ENCODE measurements at places on chromosomes 1 and 21.

- no peak for DNase-seq
These were observed 321.0 kb downstream of the RPS6KC1 start for GRCh38 chr1:213371847-213372619.

DNA sequence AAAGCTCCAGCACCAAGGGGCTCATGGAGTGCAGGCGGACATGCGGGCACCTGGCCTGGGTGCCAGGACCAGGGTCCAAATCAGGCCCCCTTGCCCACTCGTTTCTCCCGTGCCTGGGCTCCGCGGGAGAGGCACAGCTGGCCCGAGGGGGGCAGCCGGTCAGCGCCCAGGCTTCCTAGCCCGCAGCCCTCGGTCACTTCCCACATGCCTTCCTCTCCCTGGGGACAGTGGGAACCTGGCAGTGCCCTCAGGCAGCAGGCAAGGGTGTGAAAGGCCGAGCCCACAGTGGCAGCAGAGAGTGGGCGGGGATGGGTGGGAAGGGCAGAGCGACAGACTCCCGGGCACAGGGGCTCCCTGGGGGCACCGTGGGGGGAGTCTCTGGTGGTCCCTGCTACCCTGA lies 69.8 kb downstream of the MEGF6 start:
- no peak for DNase-seq

GRCh38 chr1:244273845-244274619 lies 177.7 kb downstream of the ADSS2 start:
- no peak for DNase-seq

GRCh38 chr1:77582905-77583304 lies 99.6 kb downstream of the ZZZ3 start:
- DNase-seq, result no peak

GRCh38 chr1:230224101-230224960 lies 157.3 kb downstream of the GALNT2 start:
- no peak for DNase-seq

GRCh38 chr1:14696761-14697160 lies 98.3 kb downstream of the KAZN start:
- no peak for DNase-seq

GRCh38 chr1:30405081-30405480 lies 318.3 kb downstream of the MATN1 start:
- no peak for DNase-seq

DNA sequence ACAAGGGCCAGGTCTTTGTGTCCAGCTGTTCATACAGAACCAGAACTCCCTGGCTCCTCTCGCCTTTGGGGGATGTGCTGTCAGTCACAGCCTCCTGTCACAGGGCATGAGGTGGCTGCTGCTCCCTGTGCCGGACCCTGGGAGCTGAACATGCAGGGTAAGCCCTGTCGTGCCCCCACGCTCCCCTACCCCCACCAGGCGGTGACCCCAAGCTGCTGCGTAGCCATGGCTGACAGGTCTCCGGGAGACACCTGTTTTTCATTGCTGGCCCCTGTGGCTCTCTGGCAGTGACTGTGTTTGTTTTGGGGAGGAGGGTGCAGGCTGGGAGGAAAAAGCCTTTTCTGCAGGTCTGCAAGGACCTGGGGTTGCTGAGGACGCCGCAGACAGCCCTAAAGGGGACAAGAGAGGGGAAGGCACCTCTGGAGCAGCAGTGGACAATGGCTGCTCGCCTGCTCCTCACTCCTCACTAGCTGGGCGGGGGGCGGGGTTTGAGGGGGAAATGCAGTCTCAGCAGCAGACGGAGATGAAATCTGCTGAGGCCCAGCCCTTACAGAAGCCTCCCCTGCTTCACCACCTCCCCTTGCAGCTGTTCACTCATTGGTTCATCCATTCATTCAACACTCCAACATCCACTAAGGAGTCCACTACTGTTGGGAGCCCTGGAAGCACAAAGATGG lies 81.4 kb downstream of the TRABD2B start:
- no peak for DNase-seq

DNA sequence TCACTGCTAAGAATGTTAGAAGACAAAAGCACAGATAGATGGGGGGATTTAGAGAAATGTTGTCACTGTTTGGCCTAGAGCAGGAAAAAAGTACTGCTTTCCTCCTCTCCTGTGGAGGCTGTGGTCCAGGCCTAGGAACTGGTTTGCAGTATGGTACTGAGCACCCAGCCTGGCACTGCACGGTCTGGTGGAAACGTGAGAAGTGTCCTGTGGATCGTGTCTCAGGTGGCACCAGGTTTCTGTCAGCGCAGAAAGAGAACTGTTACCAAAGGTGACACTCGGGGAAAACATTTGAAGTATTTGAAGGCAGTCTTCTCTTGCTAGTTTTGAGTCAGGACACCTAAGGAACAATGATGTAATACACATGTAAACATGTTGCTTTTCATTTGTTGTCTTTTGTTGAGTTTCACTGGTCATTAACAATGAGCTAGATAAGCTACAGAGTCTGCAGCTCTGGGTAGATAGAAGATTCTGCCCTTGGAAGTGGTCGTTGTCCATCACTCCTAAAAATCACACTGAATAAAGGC lies 63.0 kb downstream of the B3GALNT2 start:
- no peak for DNase-seq

- DNase-seq, result no peak
These were observed 447.5 kb downstream of the NEGR1 start for GRCh38 chr1:71834601-71835441.

DNA sequence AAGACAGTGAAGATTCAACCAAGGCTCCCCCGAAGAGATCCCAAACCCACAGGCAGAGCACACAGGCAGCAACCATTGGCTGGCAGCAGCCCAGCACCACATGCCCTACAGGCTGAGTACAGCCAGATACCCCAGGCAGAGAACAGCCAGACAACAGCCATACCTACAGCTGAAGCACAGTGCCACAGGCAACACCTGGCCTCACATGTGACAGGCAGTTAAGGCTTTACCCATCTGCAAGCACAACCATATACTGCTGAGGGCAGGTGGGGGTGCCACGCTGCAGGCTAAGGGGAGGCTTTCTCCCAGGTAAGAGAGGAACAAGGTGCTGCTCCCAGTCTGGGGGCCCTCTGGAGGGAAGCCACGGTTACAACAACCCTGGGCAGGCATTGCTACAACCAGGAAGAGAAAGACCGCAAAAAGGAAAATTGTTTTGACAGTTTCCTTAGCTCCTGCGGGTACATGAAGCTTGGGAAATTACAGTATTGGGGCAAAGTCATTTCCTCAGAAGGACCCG lies 12.3 kb downstream of the CHIT1 start:
- DNase-seq, result no peak

DNA sequence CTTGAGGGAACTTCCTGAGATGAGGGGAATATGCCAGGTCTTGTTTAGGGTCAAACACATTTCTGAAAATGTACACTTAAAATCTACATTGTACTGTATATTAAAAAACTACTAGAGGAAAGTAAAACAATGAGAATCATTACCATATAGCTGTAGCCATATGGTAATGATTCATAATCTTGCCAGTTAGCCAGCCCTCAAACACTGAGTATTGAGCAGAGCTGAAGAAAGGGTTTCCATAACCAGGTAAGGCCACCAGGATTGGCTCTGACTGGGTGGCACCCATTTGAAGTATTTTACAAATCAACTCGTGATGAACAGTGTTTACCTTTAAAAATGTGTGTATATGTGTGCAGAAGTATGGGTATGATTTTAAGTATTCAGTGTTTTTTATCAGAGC lies 226.7 kb downstream of the SLC45A1 start:
- no peak for DNase-seq

DNA sequence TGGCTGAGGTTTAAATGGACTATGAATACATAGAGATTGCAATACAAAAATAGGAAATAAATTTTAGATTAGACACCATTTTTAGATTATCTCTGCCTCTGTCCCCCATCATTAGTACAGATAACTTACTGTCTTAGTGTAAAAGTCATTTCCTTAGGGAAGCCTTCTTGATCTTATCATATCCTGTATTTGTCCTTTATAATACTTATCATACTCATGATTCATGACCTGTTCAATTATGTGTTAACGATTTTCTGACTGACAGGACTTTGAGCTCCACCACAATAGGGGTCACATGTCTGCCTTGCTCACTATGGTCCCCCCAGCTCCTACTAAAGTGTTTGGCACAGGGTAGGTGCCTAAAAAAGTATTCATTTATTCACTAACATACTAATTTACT lies 14.6 kb downstream of the TEX38 start:
- no peak for DNase-seq

DNA sequence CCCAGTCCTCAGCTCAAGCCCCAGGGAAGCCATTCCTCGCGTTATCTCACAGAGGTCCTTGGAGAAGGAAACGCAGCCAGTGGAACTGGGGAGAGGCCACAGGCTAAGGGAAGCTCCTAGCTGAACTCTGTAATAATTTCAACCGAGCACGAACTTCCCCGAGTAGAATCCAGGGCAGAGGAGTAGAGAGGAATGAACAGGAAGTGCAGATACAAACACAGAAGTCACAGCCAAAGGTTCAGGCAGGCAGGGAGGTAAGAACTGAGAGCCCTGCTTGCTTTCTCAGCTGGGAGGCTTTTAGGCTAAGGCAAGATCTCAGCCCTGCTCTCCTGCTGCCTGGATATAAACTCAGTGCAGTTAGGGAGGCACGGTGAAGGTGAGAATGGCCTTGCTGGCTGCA lies 23.7 kb downstream of the WARS2 start:
- DNase-seq, result no peak

GRCh38 chr1:228478326-228478725 lies 8.9 kb upstream of the RNF187 start:
- DNase-seq, result no peak
